Pancreas (tissue), 10 donors: ENCODE measurements at places on chromosomes 4 and X.

DNA sequence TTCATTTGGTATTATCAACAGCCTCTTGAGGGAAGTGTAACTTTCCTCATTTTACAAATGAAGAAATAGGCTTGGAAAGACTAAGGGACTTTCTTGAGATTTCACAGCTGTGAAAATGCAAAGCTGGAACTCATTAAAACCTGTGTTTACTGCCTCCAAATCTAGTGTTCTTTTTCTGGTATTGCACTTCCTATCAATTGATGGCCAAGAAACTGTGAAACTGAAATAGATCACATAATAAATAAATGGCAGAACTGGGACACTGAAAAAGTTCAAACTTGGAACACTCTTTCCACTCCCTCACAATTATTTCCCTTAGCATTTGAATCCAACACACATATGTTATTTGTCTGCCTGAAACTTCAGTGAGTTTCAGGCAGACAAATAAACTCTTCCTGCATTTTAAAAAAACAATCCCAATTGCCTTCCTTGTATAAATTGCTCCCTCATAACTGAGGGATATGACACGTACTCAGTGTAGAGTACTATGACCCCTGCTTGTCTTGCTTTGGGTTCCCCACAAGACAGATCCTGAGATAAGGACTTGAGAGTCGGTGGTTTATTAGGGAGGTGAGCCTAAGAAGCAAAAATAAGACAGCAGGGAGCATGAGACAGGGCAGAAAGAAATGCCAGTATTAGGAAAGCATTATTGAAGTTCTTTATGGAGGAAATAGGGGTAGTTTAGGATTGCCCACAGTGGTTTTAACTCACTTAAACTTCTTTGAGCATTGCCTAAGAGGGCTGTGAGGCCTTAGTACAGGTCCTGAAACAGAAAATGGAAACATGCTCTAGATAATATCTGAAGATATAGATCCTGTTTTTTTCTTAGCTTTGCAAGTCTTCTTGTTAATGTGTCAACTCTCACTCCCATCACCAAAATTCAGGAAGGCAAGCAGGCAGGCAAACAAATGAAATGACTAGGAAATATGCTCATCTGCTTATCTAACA lies 33.9 kb downstream of the RTL3 start:
- H3K36me3 ChIP-seq = no peaks in the 10 kb centered on the region
- H3K27ac ChIP-seq = no peak overlapping the region
- H3K4me3 ChIP-seq = no peak overlapping the region
- H3K27me3 ChIP-seq = no peaks in the 10 kb centered on the region
- DNase-seq = no peak

- no peaks in the 10 kb centered on the region for H3K36me3 ChIP-seq
- H3K27me3 ChIP-seq = no peaks in the 10 kb centered on the region
- no peaks in the 10 kb centered on the region for H3K4me1 ChIP-seq
Measured at GRCh38 chrX:11398139-11398538, 104.9 kb downstream of the AMELX start.

DNA sequence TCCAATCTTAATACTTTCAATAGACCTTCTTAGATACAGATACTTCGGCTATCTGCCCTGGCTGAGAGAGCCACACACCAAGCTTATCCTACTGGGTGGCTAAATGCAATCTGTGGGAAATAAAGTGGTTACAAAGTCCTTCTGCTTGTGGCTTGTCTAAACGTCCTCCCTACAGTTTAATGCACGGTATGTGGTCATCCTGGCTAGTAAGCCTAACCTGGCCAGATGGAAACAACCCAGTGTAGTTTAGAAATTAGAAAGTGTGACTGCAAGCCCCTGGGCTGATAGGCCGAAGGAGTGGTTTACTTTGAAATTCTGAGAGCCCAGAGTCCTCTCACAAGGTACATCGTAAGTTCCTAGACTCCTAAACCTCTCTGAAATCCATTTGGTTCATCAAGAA lies 47.9 kb downstream of the HELT start:
- no peaks in the 10 kb centered on the region for H3K27me3 ChIP-seq
- no peak overlapping the region for H3K4me3 ChIP-seq
- H3K4me1 ChIP-seq = no peaks in the 10 kb centered on the region
- no peak for DNase-seq

DNA sequence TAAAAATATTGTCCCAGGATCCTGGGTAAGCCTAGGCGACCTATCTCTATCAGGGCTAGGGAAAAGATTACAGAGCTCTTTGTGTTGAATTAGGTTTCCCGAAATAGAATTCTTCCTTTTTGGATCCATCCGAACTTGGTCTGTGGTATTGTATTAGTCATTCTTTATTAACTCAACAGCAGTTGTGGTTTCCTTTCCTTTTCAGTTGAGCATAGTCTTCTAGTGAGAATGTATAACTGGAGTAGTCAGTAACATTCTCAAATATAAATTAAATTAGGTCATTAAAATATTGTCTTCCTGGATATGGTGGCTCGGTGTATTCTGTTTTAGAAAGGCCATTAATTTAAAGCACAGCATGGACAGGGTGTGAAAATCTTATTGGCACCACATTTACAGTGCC lies 520.4 kb downstream of the NLGN4X start:
- H3K27me3 ChIP-seq = no peaks in the 10 kb centered on the region
- no peak for DNase-seq
- H3K4me1 ChIP-seq = no peaks in the 10 kb centered on the region
- no peaks in the 10 kb centered on the region for H3K36me3 ChIP-seq
- no peak overlapping the region for H3K27ac ChIP-seq

DNA sequence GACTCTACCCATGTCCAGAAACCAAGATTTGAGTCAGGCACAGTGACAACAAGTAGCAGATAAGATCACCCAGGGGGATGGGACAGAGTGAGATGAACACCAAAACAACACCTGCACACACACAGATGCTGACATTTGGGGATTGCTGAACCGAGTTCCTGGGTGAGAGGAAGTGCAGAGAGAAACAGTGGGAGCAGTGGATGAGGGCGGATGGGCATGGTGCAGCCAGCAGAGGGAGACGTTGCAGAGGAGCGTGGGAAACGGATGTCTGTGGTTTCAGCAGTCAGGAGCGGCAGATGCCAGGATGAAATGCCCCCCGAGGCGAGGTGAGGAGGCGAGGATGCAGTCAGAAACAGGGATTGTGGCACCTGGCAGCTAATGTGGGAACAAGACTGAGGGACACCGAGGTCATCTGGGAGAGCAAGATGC lies 78.6 kb upstream of the STS start:
- no peak overlapping the region for H3K27ac ChIP-seq
- no peak overlapping the region for H3K4me3 ChIP-seq
- no peaks in the 10 kb centered on the region for H3K36me3 ChIP-seq
- H3K4me1 ChIP-seq = peaks cover 1% of the 10 kb centered on the region

DNA sequence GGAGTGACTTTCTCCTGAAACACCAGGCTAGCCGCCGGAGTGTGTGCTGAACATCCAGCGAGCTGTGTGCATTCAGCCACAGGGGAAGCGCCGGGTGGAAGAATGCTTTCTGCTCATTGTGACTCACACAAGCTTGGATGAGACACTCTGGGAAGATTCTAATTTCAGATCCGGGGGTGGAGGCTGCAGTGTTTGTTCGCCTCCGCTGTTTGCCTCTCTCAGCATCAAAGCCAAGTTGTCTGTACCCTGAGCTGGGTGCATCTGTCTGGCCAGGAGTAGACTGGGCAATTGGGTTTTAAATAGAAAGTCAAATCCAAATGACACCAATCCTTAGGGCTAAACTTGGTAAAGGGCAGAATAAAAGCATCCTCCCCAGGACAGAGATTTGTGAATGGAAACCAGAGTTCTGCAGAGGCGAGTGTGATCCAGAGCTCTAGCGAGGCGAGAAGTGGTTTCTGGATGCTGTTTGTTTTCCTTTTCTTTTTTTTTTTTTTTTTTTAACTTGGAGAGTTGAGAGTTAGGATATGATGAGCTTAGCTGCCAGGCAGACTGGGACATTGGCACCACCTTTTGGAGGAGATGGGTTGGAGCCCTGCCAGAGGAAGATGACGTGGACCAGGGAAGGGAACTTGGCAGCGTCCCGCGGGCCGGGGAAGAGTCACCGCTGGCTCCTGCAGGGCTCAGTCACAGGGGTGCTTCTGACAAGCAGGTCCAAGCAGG lies 196.0 kb upstream of the PSAPL1 start:
- H3K27ac ChIP-seq = no peak overlapping the region
- no peaks in the 10 kb centered on the region for H3K4me1 ChIP-seq
- no peak overlapping the region for H3K4me3 ChIP-seq

DNA sequence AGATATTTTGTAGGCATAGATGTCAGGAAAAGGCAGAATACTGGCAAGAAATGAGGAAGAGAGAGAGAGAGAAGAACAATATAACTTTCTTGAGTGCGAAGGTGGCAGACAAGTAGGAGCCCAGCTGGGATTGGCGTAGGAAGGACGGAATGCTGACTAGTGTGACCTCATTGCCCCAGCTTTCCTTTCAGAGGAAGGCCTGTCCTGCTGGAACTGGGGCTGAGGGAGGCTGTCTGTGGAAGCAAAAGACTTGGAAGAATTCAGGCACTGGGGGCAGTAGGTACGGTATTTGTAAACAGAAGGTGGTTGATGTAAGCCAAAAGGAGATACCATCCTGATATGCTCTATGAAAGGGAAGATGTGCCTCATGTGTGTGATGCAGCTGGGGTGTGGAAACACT lies 818.4 kb downstream of the ADGRL3 start:
- H3K4me1 ChIP-seq = no peaks in the 10 kb centered on the region
- H3K4me3 ChIP-seq = no peak overlapping the region
- H3K27me3 ChIP-seq = no peaks in the 10 kb centered on the region
- H3K27ac ChIP-seq = no peak overlapping the region
- no peaks in the 10 kb centered on the region for H3K36me3 ChIP-seq

DNA sequence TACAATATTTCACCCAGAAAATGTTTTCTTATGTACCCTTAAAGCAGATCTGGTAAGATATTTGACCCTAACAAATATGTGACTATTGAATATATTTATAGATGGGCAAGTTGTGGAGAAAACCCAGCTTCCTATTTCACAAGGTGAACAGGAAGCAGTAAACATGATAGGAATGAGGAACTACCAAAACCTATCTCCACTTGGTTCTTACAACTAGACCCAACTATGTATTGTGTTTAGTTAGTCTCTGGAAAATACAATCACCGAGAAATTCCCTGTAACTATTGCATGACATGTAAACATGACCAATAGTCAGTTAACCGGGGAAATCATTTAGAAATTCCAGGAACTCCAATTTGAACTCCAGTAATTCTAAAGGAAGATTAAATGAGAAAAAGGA lies 8.4 kb upstream of the RXFP1 start:
- no peak for DNase-seq
- no peaks in the 10 kb centered on the region for H3K36me3 ChIP-seq

GRCh38 chrX:15672881-15673280 lies 8.3 kb upstream of the CLTRN start:
- H3K36me3 ChIP-seq = no peaks in the 10 kb centered on the region
- DNase-seq = no peak
- no peaks in the 10 kb centered on the region for H3K27me3 ChIP-seq

DNA sequence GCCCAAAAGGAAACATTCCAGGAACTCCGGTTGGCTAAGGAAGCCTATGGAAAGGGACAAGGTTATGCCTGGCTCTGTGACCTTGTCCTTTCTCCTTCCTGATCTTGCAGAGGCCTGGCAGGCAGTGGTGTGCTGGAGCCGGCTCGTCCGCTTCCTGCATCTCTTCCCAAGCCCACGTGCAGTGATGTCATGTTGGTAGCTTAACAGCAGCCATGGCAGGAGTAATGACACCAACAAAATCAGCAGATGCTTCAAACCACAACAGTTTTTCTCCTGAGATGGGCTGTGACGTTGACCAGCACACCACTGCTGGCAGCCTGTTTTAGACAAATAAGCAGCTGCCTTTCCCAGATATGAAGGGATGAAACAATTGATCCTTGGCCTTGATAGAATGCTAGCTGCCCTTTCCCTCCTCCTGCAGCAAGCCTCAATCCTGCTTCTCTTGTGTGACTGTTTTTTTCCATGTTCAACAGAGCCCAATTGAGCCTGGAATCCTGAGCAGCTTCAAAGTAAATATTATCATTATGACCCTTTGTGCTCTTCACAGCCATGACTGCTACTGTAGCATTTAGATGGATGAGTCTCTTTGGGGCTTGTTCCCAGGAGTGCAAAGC lies 23.4 kb downstream of the SEPTIN6 start:
- peaks cover 4% of the 10 kb centered on the region for H3K4me1 ChIP-seq
- H3K36me3 ChIP-seq = no peaks in the 10 kb centered on the region
- H3K27ac ChIP-seq = no peak overlapping the region
- H3K4me3 ChIP-seq = no peak overlapping the region
- DNase-seq = no peak
- H3K27me3 ChIP-seq = no peaks in the 10 kb centered on the region

- no peak overlapping the region for H3K27ac ChIP-seq
- H3K4me3 ChIP-seq = peak overlapping the region; percentile 30
- peaks cover 44% of the 10 kb centered on the region for H3K27me3 ChIP-seq
- peaks cover 6% of the 10 kb centered on the region for H3K4me1 ChIP-seq
- no peak for DNase-seq
Measured at GRCh38 chr4:4857001-4857808, 2.3 kb upstream of the MSX1 start.

- DNase-seq = no peak
- H3K4me1 ChIP-seq = no peaks in the 10 kb centered on the region
Measured at GRCh38 chr4:53122280-53123116, 243.4 kb downstream of the SCFD2 start.

GRCh38 chrX:155949098-155949497 lies 48.4 kb upstream of the IL9R start:
- no peak for DNase-seq
- no peak overlapping the region for H3K4me3 ChIP-seq
- H3K36me3 ChIP-seq = no peaks in the 10 kb centered on the region
- no peaks in the 10 kb centered on the region for H3K4me1 ChIP-seq

GRCh38 chrX:19272452-19272851 lies 71.3 kb upstream of the PDHA1 start:
- H3K36me3 ChIP-seq = no peaks in the 10 kb centered on the region
- H3K27me3 ChIP-seq = peaks cover 4% of the 10 kb centered on the region

GRCh38 chrX:8033175-8033574 lies 106.0 kb upstream of the PNPLA4 start:
- DNase-seq = no peak
- no peaks in the 10 kb centered on the region for H3K4me1 ChIP-seq
- no peaks in the 10 kb centered on the region for H3K27me3 ChIP-seq
- no peaks in the 10 kb centered on the region for H3K36me3 ChIP-seq

GRCh38 chr4:16814361-16814760 lies 84.1 kb downstream of the LDB2 start:
- no peak overlapping the region for H3K4me3 ChIP-seq
- DNase-seq = no peak
- H3K27me3 ChIP-seq = no peaks in the 10 kb centered on the region
- no peak overlapping the region for H3K27ac ChIP-seq
- H3K36me3 ChIP-seq = no peaks in the 10 kb centered on the region
